ENCODE measurements at places on chromosomes 7 and 10.

GRCh38 chr7:77420986-77421672 lies 5.0 kb upstream of the GSAP start:
- no peak for DNase-seq

GRCh38 chr7:11182736-11183135 lies 209.1 kb downstream of the PHF14 start:
- no peak for DNase-seq

DNA sequence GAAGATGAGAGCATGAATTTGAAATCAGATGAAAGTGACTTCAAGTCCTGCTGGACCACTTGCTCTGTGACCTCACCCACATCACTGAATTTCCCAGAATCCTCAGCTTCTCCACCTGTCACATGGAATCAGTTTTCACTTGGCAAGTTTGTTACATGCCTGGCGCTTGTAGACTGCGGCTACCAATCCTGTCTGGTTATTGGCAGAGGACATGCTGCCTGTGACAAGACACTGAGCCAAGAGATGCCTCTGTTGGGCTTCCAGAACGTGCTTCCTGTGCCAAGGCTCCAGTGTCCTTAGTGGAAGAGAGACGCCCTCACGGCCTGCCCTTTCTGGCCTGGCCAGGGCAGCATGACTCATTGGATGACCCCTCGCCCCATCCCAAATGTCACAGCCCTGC lies 4.4 kb upstream of the MYL10 start:
- DNase-seq, result peak; percentile 7

GRCh38 chr7:17994079-17994850 lies 33.4 kb downstream of the PRPS1L1 start:
- no peak for DNase-seq

- DNase-seq, result peak; percentile 95
Measured at GRCh38 chr7:107168233-107169119, at the start of gene HBP1. TSS of gene HBP1 (plus strand) at chr7:107169003. CDS start at chr7:107179894, 10,891 bp downstream.

- DNase-seq, result no peak
Measured at GRCh38 chr7:118575393-118575948, 351.0 kb downstream of the ANKRD7 start.

DNA sequence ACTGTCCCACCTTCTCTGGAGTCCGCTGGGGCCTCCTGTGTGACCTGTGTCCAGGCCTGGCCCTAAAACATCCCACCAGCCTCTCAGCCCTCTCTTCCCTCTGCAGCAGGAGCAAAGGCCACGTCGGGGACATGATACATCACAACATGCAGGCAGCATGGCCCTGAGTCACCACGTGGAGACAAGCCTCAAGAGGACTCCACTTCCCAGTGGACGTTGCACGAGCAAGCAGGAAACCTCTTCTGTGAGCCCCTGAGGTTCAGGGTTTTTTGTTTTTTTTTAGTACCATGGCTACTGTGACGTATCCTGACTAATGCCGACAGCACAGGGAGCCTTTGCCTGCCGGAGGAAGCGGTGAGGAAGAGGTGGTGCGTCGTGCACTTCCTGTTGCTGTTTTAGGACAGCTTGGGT lies 165.9 kb downstream of the DNAJB6 start:
- DNase-seq, result no peak

Measured in substantia nigra (tissue), 51 donors.